ENCODE measurements at places on chromosomes 12 and 14.

DNA sequence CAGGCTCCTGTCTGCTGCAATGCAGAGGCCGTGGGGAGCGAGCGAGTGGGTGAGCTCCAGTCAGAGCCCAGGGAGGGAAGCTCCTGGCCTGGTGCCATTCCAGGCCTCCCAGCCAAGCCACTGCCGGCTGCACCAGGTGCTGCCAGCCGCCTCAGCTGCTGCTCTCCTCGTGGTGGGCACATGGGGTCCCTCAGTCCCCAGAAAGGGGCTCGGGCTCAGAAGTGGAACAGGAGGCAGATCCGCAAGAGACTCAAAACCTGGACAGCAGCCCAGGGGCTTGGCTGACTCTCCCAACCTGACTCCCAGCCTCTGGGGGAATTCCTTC is 2.4 kb downstream of the ABCB9 start:
- peak; percentile 56 for DNase-seq

GRCh38 chr12:25670076-25671055 is 117.3 kb upstream of the LMNTD1 start:
- no peak for DNase-seq

GRCh38 chr12:117084405-117085317 is 14.6 kb downstream of the TESC start:
- no peak for DNase-seq

GRCh38 chr12:68470664-68471328 is 138.6 kb upstream of the MDM1 start:
- no peak for DNase-seq

- DNase-seq, result peak; percentile 39
Measured at GRCh38 chr12:47079981-47080724, 394 bp upstream of the AMIGO2 start.

GRCh38 chr14:38297681-38298080 is 41.8 kb upstream of the CLEC14A start:
- DNase-seq, result no peak

DNA sequence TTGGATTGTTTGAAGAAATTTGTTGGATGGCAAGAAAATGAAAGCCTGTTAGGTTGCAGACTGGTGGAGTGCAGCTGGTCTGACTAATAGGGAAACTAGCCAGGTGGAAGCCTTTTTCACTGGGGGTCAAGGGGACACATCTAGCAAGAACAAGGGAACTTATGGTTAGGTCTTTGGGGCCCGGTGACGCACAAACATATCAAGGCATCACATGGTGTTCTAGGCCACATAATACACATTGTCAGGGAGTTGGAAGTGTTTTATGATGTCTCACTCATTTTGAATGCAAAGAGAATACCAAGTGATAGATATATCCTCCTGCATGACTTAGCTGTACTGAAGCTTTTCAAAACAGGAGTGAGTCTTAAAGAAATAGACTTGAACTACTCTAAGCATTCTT is 351.2 kb downstream of the KCNH5 start:
- DNase-seq, result no peak

DNA sequence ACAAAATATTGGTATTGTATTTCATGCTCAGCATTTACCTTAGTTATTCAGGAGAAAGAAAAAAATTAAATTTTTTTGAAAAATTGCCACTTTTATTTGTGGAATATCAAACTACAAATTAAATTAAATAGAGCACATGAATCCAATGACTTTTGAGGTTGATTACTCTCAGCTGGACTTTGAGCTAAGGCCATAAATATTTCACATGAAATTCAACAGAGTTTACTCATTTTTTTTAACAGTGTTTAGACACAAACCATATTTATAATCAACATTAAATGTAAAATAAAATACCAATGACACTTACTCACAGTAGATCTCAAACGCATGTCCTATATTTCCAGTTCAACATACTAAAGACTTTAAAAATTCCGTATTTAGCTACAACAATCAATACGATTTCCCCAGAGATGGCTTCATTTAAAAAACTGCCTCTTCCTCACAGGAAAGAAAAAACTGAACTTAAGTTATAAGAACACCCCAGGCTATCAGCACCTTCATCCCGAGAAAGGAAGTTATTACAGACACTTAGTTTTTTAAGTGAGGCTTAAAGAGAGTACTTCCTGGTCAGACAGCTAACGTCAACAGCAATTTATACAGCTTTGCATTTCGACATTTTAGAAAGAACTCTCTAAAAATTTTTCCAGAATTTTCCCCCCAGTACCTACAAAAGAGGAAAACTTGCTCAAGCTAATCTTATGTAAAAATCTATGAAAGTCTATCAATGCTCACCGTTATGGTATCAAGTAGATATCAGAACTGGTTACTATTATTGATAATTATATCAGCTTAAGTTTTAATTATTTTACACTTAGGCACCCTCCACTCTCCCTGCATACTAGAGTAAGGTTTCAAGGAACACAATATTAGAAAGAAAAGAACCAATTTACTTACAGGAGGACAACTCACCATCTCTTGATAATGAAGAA is 13.8 kb downstream of the TAOK3 start:
- DNase-seq, result no peak

- DNase-seq, result no peak
Measured at GRCh38 chr12:94812345-94812744, 162.0 kb upstream of the TMCC3 start.

DNA sequence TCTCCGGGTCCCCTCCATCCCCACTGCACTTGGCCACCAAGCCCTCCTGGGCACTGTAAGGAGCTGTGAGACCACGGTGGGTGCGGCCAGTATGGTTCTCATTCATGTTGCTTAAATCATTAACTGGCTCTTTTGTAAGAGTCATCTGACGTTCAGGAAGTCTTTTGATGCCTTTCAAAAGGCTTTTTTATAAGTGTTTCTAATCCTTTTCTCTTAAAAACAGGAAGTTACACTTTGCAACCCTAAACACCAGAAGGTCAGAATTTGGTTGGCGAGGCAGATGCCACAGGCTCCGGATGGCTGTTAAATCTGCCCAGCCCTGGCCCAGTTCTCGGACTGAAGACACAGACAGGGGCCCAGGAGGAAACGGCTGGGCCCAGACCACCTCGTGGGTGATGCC is 26.1 kb upstream of the DIO3 start:
- DNase-seq, result no peak

DNA sequence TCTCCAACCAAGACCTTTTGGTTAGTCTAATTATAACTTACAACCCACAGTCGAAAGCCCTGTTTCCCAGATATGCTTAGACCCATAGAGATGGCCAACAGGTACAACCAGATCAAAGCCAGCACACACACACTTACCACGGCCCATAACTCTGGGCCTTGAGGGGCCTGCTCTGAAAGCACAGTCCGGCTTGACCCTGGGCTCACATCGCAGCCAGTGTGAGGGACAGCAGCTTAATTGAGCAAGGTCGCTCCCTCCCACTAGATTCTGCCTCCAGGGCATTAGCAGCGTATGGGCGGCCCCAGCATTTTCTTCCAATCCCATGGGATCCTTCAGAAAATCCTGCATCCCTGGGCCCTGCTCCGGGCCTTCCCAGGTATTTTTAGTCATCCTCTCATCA is 157.4 kb upstream of the FKBP4 start:
- DNase-seq, result no peak

DNA sequence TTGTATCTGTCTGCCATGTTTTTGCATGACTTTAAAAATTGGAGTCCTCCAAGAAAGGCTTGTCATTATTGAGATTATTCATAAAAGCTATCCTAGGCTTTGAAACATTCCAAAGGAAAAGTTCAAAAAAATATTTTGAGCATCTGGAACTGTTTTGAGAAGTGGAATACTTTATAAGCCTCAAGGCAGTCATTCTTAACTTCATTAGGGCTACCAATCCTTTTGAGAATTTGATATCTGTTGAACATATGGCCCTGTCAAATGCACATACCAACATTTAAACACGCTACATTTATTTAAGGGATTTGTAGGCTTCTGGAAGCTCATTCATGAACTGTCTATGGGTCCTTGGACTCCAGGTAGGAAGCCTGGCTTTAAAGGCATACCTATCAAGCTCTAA is 77.0 kb downstream of the TMEM117 start:
- no peak for DNase-seq

DNA sequence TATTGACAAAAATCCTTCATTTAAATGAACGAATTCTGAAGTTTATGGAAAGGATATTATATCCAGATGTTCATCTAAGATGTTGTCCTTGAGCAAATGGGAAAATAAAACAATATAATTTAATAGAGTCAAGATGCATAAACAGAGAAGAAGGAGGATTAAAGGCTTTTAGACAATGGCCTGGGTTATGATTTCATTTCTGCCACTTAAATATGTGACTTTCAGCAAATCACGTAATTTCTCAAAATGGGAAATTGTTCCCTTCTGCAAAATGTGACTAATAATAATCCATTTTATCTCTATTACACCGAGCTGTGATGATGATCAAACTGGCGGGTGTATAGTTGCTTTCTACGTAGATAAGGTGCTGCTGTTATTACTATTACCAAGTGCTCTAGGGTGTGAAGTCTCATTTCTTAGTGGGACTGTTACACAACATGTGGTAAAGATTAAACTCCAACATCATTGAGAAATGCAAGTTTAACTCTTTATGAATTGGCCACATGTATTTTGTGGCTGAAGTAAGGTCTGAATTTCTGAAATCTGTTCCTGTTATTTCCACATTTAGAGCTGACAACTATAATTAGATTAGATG is 157.0 kb downstream of the MYRFL start:
- DNase-seq, result no peak

- DNase-seq, result no peak
Measured at GRCh38 chr12:13094367-13094766, 9.1 kb downstream of the GSG1 start.

- peak; percentile 47 for DNase-seq
Measured at GRCh38 chr14:35406506-35407305, 2.2 kb upstream of the NFKBIA start.

DNA sequence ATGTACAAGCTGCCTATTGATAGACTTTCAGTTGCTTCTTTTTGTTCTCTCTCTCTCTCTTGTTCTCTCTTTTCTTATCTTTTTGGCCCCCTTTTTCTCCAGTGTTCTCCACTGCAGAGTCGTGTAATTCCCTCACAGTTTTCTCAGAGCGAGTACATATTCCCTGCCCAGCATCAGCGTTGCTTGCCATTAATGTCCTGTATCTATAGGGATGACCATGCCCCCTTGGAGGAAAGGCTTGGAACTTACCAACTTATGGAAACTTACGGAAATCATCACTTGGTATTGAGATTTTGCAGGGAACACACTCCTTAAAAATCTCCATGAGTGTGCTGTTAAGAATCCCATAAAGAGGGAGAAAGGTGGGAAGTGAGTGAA is 14.3 kb upstream of the COL2A1 start:
- no peak for DNase-seq

GRCh38 chr12:128266086-128266485 is 884 bp upstream of the TMEM132C start:
- DNase-seq, result no peak

DNA sequence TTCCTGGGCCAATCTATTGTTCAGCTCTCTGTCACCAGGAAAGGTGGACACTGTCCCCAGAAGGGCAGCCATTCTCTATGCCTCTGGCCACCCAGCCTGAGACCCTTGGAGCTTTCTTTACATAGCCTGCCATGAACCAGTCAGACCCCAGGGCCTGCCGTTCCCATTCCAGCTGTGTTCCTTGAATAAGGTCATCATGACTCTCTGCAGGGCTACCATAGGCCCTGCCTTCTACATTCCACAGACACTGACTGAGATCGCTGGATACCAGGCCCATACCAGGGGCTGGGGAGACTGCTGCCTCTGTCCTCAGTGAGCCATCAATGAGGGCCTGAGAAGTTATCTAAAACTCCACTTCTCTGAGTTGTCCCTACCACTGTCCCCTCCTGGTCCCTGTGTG is 75.5 kb downstream of the SYNE3 start:
- DNase-seq, result no peak

- no peak for DNase-seq
Measured at GRCh38 chr14:105500036-105500725, 9.1 kb downstream of the TEDC1 start.

GRCh38 chr12:116354950-116355783 is 77.7 kb upstream of the MED13L start:
- no peak for DNase-seq

DNA sequence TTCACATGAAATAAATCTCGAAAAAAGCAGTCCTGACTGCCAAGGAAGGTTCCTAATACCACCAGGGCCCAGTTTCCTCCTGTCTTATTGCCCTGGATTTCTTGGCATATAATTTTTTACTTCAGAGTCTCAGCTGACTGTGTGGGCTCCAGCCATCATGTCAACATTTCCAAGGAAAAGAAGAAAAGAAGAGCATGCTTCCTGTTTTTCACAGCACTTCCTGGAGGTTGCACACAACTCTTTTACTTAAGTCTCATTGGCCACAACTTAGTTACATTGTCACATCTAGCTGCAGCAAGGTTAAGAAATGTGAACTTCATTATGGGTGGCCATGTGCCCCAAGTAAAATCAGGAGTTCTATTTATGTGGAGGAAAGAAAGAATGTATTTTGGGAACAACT is 24.3 kb downstream of the DACT1 start:
- DNase-seq, result no peak

DNA sequence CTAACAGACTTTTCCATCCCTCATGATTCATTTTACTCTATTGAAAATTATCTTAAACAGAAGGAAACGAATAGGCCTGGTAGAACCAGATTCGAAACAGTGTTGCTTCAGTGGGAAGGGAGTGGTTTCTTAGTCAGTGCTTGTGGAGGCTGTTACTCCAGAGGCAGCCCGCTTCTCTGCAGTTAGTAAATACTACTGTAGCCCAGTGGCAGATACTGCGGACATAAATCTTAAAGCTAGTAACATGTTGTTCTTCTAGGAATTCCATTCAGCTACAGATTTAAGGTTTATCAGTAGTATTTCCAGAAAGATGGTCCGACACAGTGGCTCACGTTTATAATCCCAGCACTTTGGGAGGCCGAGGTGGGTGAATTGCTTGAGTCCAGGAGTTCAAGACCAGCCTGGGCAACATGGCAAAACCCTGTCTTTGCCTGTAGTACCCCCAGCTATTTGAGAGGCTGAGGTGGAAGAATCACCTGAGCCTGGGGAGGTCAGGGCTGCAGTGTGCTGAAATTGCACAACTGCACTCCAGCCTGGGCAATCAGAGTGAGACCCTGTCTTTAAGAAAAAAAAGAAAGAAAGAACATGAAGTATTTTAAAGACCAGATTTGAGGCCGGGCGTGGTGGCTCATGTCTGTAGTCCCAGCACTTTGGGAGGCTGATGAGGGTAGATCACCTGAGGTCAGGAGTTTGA is 45.9 kb downstream of the DIP2B start:
- DNase-seq, result no peak

DNA sequence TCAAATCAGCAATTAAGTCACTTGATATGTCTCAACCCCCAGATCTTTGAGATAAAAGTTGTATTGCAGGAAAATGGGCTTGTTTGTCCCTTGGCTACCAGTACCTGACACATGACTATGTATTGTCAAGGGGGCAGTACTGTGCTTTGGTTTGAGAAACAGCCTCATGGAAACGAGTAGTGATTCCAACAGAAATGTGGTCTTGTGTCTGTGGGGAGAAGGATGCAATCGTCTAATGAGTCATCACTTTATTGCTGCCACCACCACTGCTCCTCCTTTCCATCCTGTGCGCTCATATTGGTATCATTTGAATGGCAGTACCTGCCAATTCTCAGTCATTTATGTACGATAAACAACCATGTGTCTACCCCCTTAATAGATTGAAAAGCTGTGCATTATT is 72.8 kb upstream of the ARHGAP5 start:
- DNase-seq, result no peak

GRCh38 chr12:113276946-113277500 is 55.8 kb downstream of the TPCN1 start:
- no peak for DNase-seq

Data from body of pancreas (tissue), 4 donors.